ENCODE measurements at places on chromosomes 16 and 17. TPM values are rescaled to one million over a fixed set of nuclear protein-coding genes. Genes with fewer than 3 reads are reported as not detected.

- no peak for DNase-seq
Measured at GRCh38 chr17:3656755-3657587, 11.4 kb downstream of the TAX1BP3 start.

Gene CBX2
- 18.3 TPM for total RNA-seq

DNA sequence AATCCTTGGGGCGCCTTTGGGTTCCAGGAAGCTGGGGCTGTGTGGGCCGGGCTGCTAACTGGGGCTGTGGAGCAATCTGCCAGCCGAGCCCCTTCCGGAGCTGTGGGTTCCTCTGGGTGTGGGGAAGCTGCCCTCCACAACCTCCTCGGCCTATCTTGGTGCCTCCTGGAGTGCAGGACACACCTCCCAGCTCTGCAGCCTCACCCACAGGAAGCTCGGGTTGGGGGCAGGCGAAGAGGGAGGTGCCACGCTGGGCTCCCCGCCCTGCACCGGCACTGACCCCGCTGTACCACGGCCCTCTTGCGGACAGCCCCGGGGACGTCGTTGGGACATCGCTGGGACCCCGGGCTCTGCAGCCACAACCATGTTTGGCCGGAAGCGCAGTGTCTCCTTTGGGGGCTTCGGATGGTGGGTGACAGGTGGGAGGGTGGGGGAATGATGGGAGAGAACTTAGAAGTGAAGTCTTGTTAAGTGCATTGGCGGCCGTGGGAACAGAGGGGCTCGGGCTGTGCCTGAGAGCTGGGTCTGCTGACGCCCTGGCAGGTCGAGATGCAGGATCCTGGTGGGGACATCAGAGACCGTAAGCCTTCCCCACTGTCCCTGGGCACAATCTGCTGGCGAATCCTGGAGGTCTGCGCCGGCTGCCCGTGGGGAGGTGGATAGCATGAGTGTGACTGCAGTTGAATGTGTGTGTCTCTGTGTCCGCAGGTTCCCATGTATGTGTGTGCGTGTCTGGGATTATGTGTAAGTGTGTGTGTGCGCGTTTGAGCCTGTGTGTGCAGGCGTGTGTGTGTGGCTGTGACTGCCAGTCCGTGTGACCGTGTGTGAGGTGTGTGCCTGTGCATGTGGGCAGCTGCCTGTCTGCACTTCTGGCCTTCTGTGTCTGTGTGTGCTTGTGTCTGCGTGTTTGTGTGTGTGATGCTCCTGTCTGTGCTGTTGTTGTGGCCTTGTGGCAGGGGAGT lies at the start of gene RAP1GAP2:
Gene RAP1GAP2 (plus strand): TSS at position 275 of the 962 bp plus-strand sequence. CDS start 90 bp downstream, at position 365.
- peak; percentile 71 for DNase-seq

DNA sequence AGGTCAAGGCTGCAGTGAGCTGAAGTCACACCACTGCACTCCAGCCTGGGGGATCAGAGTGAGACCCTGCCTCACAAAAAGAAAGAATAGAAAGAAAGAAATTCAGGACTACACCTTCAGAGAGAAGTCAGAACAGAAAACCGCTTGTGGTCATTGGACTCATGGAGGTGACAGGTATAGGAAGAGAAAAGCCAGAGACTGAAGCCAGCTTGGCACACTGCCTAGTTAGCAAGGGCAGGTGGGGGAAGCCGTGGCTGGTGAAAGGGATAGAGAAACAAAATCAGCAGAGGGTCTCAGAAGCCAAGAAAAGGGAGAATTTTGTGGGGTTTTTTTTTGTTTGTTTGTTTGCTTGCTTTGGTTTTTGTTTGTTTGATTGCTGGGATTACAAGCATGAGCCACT lies 32.9 kb upstream of the SKAP1 start:
- DNase-seq, result no peak

GRCh38 chr16:50634947-50635346 lies 46.2 kb downstream of the SNX20 start:
- DNase-seq, result no peak

DNA sequence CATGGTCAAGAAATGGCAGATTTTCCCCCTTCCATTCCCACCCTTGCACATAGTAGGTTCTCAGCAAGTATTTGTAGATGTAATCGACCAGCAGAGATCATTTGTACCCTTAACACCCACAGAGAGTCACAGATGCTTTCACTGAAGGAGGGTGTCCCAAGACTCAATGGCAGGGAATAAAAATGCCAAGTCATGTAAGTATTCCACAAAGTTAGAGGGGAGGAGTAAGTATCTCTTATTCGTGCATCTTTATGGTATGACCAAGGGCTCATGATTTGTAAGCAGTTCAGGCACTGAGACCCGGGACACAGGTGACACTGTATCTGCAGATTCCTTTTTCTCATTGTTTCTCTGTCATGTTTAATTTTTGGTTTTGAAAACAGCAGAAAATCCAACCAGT lies 489.6 kb downstream of the MAF start:
- DNase-seq, result no peak

GRCh38 chr17:700504-701094 lies 14.0 kb downstream of the VPS53 start:
- DNase-seq, result no peak

DNA sequence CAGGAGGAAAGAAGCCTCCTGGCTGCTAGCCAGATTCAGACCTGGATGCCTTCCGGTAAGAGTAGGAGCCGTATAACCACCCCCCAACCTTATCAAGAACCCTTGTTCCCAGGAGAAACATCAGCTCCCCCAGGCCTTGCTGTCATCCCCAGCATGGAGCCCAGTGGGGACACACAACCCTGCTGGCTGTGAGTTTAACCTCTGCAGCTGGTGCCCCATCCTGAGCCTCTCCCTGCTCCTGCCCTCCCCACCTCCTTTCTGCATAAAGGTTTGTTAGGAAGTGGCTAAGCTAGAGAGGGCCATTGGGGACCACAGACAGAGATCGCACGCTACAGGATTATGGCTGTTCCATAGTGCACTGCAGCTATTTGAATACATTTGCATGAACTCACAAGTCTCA lies 55.5 kb upstream of the RPL38 start:
- no peak for DNase-seq

Gene CHD3
- total RNA-seq, result 27.5 TPM
